ENCODE measurements at places on chromosomes 3 and 15. TPM values are rescaled to one million over a fixed set of nuclear protein-coding genes. Genes with fewer than 3 reads are reported as not detected.
A peak's percentile ranks its signal among the peaks of the same experiment; 100 is the strongest.

The C3orf70 gene
- total RNA-seq: 1.8 TPM

The PPIP5K1 gene
- total RNA-seq: 10.0 TPM

The PLCH1 gene
- total RNA-seq: not detected

DNA sequence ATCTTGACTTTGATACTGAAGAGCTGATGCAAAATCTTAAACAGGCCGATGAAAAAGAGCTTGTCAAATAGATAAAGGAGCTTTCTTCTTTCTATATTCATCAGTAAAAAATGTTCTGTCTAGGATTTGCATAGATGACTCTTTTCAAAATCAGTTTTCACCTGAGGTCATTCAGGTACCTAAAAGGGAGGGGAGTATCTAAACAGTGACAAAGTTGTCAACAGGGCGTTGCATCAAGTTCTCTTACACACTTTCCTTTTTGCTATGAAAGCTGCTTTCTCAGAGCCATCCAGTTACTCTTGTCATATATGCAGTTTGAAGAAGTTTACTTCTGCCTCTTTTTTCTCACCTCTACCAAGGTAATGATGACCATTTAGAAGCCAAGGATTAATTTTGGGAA is 60.0 kb downstream of the AKAP13 start:
- DNase-seq: no peak

DNA sequence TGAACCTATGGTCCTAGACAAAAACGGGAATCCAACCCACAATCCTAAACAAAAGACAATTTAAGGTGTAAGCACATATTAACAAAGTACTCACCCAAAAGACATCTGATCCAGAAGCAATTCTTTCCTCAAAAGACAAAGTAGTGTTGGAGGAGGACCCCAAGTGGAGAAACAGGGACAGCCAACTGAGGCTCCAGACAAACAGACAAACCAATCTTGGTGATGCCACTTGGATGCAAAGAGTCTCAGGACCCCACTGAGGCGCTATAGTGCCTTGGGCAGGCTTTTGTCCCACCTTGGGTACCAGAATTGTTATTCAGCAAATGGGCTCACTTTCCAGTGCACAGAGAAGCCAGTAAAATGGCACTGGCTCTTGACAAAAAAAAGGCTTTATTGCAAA is 613.8 kb downstream of the DIPK2A start:
- DNase-seq: no peak

DNA sequence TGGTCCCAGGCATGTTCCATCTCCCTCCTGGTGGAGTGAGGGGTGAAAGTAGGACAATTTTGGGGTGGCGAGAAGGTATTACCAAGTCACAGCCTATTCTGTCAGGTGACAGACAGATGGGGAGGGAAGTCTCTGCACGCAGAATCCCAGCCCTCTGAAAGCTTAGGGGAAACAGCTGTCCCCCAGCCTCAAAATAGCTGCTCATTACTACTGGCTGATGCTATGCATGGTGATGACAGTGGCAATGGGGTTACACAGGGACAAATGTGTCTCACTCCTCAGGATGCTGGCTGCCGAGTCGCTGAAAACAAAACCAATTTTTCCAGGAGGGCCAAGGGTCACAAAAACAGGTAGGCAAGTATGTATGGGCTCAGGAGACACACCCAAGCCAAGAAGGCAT is 68.8 kb upstream of the OXTR start:
- DNase-seq: no peak

DNA sequence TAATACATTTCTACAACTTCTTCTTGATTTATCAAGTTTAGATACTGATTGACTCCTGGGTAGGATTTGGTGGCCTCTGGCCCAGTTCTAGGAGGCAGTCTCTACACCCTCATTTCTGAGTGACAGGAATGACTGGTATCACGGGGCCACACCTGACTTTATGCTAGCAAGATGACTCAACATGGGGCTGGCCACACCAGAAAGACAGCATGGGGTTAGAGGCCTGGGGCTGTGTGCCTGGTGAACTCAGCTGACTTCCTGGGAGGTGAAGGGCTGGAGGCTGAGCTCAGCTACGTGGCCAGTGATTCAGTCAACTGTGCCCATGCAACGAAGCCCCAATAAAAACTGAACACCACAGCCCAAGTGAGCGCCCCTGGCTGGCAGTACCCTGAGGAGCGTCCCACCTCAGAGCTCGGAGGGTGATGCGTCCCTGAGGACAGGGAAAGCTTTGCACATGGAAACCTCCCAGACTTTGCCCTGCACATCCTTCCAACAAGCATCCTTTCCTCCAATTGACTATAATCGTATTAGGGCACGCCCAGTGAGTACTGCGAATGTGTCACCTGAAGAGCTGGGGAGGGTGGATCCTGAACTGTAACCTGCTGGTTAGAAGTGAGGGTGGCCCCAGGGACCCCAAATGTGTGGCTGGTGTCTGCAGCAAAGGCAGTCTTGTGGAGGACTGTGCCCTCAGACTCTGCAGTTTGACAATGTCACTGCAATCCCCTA is 57.2 kb downstream of the NIPA2 start:
- peak; percentile 34 for DNase-seq

GRCh38 chr15:50112488-50113186 is 6.4 kb downstream of the ATP8B4 start:
- DNase-seq: no peak

Measured in IMR-90 (cell line).